ENCODE measurements at places on chromosomes 5 and 9. TPM values are rescaled to one million over a fixed set of nuclear protein-coding genes. Genes with fewer than 3 reads are reported as not detected.

DNA sequence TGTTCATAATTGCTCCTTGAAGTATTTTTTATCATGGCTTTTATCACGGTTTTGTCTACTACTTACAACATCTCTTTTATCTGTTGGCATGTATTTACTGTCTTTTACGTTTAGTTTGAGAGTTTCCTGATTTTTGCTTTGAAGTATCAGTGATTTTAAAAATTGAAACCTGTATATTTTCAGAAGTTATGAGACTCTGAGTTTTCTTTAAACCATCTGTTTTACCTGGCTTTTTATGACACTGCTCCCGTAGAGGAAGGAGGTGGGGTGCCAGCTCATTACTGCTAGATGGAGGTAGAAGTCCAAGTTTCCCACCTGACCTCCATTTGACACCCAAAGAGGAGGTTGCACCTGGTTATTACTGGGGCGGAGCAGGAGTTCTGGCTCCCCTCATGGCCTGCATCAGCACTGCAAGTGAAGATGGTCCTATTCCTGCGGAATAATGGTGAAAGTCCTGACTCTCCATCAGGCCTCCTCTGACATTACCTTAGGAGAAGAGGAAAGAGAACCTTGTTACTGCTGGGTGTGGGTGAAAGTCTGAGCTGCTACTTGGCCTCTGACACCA, 10.0 kb upstream of the ZNF131 start:
- H3K4me1 ChIP-seq, result peaks cover 15% of the 10 kb centered on the region
- H3K27ac ChIP-seq, result peak overlapping the region; percentile 54
- peak; percentile 29 for DNase-seq
- no peak overlapping the region for H3K4me3 ChIP-seq
- no peaks in the 10 kb centered on the region for H3K36me3 ChIP-seq

GRCh38 chr9:109449036-109449798, 48.9 kb downstream of the PTPN3 start:
- H3K27ac ChIP-seq, result no peak overlapping the region
- no peaks in the 10 kb centered on the region for H3K36me3 ChIP-seq
- H3K27me3 ChIP-seq, result peaks cover 14% of the 10 kb centered on the region
- no peak for DNase-seq
- no peak overlapping the region for H3K4me3 ChIP-seq

DNA sequence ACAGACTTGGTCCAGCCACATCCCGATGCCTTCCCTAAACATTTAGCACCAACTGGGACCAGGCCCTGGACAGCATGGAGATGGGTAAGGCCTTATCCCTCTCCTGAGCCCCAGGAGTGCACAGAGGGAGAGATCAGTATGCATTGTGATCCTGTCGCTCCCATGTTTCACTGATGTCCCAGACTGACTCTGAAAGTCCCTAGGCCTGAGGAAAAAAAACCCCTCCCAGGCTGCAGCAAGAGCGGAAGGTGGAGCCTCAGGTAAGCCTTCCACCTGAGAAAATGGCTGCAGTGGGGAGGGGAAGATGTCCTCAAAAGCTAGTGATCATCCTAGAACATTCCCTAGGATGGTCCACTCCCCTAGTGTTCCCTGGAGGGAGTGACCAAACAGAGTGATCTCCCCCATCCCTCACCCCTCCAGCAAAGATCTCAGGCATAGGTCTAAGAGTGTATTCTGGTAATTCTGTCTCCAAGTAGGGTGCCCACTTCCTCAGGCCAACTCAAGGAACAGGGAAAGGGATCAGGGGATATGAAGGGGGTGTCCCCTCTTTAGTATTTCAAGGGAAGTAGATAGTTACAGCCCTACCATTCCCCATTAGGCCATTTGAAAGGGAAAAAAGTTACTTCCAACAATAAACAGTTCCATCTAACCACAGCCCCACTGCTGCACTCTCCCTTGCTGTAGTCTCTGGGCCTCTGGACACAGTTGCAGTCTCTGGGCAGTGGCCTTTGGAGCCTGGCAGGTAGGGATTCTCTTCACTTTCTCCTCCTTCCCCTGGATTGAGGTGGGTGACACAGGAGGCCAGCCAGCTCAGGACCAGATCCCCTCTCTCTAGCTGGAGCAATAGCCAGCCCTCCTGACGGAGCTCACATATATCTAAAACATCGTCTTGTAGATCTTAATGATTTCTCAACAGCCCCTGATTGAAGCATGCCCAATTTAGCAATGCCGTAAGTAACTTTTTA, 6.8 kb upstream of the CXXC5 start:
- H3K4me1 ChIP-seq, result peaks cover 30% of the 10 kb centered on the region
- H3K4me3 ChIP-seq, result no peak overlapping the region
- H3K27ac ChIP-seq, result no peak overlapping the region
- H3K27me3 ChIP-seq, result no peaks in the 10 kb centered on the region
- DNase-seq, result no peak

The PCDHGA6 gene
- 0.19 TPM for total RNA-seq

DNA sequence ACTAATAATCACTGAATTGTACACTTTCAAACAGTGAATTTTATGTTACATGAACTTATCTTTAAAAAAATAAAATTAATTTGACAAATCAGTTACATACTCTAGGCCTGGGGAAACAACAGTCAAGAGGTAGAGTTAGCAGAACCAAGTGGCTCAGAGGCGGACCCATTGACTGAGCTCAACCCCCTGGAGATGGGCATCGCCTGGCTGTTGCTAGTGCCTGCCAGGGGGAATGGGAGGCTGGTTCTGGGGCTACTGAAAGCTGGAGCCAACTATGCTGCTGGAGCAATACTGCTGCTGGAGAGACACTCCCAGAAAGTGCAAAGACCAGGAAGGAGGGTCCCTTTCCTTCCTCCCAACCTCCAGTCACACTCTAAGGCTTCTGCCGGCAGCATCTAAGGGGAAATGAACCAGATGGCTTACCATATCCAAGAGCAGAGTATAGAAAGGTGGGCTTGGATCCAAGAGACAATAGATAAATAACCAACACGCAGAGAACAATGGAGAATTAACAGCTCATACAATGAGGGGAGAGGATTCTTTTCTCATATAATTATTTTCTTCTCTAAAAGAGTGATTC, 40.3 kb upstream of the ANKRD55 start:
- no peaks in the 10 kb centered on the region for H3K27me3 ChIP-seq
- no peak overlapping the region for H3K4me3 ChIP-seq
- no peak for DNase-seq
- peaks cover 7% of the 10 kb centered on the region for H3K4me1 ChIP-seq

The EGFL7 gene
- 0.43 TPM for total RNA-seq

- no peak for DNase-seq
- H3K36me3 ChIP-seq, result no peaks in the 10 kb centered on the region
- H3K4me1 ChIP-seq, result no peaks in the 10 kb centered on the region
- H3K4me3 ChIP-seq, result no peak overlapping the region
- no peaks in the 10 kb centered on the region for H3K27me3 ChIP-seq
- H3K27ac ChIP-seq, result no peak overlapping the region
These were observed 75.6 kb downstream of the ST8SIA4 start for GRCh38 chr5:100827481-100827889.

DNA sequence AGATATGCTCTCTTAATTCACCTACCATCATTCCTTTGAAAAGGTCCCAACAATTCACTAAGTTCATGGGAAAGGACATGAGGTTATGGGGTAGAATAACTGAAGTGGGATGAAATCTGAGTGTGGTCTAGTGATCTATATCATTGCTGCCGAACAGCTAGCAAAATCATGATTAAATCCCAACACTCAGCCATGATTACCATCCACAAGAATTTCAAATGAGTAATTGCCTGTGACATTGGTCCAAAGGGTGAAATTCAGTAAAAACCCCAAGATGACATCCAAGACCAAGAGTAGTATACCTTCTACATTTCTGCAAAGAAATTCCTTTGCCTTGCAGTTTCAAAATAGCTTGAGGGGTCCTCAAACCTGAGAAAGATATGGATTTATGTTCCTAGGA, 225.6 kb downstream of the SPOCK1 start:
- no peaks in the 10 kb centered on the region for H3K27me3 ChIP-seq
- no peaks in the 10 kb centered on the region for H3K4me1 ChIP-seq
- H3K36me3 ChIP-seq, result no peaks in the 10 kb centered on the region
- H3K27ac ChIP-seq, result no peak overlapping the region

GRCh38 chr9:131218370-131218769, 57.9 kb downstream of the FAM78A start:
- H3K4me1 ChIP-seq, result no peaks in the 10 kb centered on the region
- H3K27ac ChIP-seq, result no peak overlapping the region
- no peak for DNase-seq
- peaks cover 18% of the 10 kb centered on the region for H3K36me3 ChIP-seq

DNA sequence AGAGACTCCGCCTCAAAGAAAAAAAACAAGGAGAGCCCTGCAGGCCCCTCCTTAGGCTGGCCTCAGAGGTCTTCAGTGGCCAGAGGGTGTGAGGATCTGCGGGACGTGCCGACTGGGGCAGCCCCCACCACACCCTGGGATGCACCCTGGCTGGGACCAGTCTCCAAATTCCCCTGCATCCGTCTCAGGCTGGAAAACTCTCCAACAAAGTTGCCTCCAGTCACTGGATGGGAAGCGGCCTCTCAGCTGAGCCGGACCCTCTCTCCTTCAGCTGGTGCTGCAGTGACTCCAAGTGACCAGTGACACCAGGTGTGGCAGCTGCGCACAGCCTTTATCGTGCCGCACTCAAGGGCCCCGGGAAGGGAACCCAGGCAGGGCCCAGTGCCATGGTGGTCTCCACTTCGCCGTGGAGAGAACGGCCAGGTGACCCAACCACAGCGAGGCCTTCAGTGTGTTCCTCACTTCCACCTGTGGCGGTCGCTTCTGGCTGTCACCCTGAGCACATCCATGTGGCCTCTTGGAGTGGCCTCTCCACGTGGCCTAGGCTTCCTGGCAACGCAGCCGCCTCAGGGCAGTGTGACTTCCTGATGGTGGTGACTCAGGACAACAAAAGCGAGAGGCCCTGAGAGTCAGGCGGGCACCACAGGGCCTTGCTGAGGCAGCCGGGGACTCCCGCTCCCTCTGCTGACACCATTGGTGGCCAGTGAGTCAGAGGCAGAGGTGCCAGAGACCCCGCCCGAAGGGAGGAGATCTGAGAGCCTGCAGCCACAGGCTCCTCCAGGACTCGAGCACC, 19.3 kb upstream of the CAMSAP1 start:
- no peaks in the 10 kb centered on the region for H3K36me3 ChIP-seq
- no peaks in the 10 kb centered on the region for H3K27me3 ChIP-seq
- peaks cover 22% of the 10 kb centered on the region for H3K4me1 ChIP-seq

- no peak overlapping the region for H3K4me3 ChIP-seq
- no peaks in the 10 kb centered on the region for H3K27me3 ChIP-seq
- H3K27ac ChIP-seq, result no peak overlapping the region
- H3K36me3 ChIP-seq, result no peaks in the 10 kb centered on the region
- no peak for DNase-seq
- peaks cover 10% of the 10 kb centered on the region for H3K4me1 ChIP-seq
These were observed 12.6 kb upstream of the ACSL6 start for GRCh38 chr5:132024117-132024435.

The IL5 gene
- 1.2 TPM for total RNA-seq

The SLC6A3 gene
- 0.22 TPM for total RNA-seq

The GKAP1 gene
- total RNA-seq, result 9.7 TPM

The ANKRD31 gene
- 1.3 TPM for total RNA-seq

GRCh38 chr5:55986931-55987330, 7.8 kb downstream of the IL6ST start:
- H3K27ac ChIP-seq, result no peak overlapping the region
- peaks cover 62% of the 10 kb centered on the region for H3K4me1 ChIP-seq
- peaks cover 5% of the 10 kb centered on the region for H3K36me3 ChIP-seq

DNA sequence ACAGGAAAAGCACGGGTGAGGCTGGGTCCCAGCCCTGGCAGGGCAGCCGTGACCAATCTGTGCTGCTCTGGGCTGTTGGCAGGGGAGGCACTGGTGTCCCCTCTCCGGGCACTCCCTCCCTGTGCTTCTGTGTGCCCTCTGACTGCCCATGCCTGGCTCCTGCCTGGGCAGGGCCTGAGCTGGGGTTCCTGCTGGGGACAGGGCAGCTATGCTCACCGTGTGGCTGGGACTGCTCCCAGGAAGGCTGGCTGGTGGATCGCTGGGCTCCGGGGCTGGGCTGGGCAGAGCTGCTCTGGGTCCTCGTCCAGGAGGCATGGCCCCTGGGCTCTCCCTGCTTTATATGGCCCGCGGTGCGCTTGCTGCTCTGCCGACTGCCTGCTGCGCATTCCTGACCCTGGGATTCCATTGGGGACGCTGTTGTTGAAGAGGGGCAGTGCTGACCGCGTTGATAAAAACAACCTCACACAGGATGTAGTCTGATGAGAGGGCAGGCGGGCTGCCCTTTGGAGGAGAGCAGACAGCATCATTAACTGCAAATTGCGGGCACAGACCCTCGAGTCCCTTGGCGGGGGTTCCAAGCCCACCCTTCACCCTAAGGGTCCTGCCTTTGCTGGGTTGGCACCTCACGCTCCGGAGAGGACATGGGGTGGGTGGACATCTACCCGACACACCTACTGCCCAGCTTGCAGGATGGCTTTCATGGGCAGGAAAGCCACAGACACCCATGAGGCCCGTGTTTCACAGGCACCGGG, 955 bp downstream of the QRFP start:
- H3K36me3 ChIP-seq, result no peaks in the 10 kb centered on the region
- H3K4me3 ChIP-seq, result no peak overlapping the region
- no peak overlapping the region for H3K27ac ChIP-seq
- no peaks in the 10 kb centered on the region for H3K4me1 ChIP-seq
- H3K27me3 ChIP-seq, result peaks cover 13% of the 10 kb centered on the region
- no peak for DNase-seq

The ANKRD34B gene
- total RNA-seq, result not detected

DNA sequence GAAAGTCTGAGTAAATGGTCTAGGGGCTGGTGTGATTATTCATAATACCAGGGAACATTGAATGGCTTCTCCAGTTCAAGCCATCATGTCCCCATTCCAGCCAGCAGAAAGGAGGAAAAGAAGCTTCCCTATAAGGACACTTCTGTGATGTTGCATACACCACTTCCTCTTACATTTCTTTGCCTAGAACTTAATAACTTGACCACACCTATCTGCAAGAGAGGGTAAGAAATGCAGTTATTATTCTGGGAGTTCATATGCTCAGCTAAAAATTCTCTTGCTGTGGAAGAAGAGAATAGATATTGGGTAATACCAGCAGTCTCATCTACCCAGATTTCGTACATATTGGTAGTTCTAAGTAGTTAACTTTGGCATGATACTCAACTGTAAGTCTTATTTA, 166.1 kb downstream of the SLC28A3 start:
- H3K4me3 ChIP-seq, result no peak overlapping the region
- no peak overlapping the region for H3K27ac ChIP-seq
- no peak for DNase-seq
- no peaks in the 10 kb centered on the region for H3K4me1 ChIP-seq
- H3K27me3 ChIP-seq, result no peaks in the 10 kb centered on the region

DNA sequence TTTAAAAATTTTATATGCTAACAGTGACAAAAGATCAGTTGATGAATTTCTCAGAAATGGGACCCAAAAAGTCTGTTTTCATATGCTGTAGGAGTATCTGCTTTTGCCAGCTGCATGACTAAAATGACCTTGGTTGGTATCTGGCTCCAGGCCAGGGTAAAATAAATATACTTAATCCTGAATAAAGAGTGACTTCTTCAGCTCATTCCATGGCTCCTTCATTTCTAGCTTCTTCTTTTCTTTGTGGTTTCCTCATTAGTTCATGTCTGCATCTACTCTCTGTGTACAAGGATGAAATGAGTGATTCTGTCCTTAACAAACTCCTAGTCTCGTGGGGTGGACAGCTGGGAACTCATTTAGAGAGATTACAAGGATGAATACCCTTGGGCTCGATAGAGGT, 36.0 kb downstream of the RCL1 start:
- peaks cover 2% of the 10 kb centered on the region for H3K36me3 ChIP-seq
- H3K4me3 ChIP-seq, result no peak overlapping the region
- H3K27me3 ChIP-seq, result no peaks in the 10 kb centered on the region
- H3K4me1 ChIP-seq, result no peaks in the 10 kb centered on the region

- H3K27ac ChIP-seq, result no peak overlapping the region
- H3K4me1 ChIP-seq, result peaks cover 29% of the 10 kb centered on the region
These were observed 71.5 kb downstream of the DOCK8 start for GRCh38 chr9:286071-286740.

Data from T-cell (primary cell).